ENCODE measurements at places on chromosomes 12 and 14.

GRCh38 chr14:49424436-49425331 lies 161.5 kb downstream of the RPS29 start:
- DNase-seq, result no peak

DNA sequence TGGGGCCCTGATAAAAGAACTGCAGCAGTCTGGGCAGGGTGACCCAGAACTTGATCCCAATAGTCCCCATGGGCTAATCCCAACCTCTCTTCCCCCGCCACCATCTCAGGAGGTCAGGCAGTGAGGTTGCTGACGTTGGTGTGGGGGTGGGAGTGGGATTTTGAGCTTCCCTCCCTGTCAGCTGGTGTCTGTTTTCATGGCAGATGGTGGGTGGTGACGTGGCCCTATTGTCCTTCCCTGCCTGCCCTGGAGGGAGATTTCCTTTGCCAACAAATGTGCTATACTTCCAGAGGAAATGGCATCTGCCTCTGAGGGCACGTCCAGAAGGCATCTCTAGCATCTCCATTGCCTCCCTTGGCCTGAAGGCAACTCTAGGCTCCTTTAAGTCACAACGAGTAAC lies 37.7 kb downstream of the NEUROD4 start:
- DNase-seq, result no peak

- no peak for DNase-seq
Observed at GRCh38 chr12:91176915-91177314, 5.7 kb downstream of the DCN start.

- DNase-seq, result no peak
Observed at GRCh38 chr14:57066463-57066862, 202.2 kb downstream of the EXOC5 start.

- DNase-seq, result no peak
Observed at GRCh38 chr14:93963692-93964091, 12.7 kb downstream of the ASB2 start.

GRCh38 chr14:55238019-55238680 lies 33.1 kb upstream of the FBXO34 start:
- no peak for DNase-seq

DNA sequence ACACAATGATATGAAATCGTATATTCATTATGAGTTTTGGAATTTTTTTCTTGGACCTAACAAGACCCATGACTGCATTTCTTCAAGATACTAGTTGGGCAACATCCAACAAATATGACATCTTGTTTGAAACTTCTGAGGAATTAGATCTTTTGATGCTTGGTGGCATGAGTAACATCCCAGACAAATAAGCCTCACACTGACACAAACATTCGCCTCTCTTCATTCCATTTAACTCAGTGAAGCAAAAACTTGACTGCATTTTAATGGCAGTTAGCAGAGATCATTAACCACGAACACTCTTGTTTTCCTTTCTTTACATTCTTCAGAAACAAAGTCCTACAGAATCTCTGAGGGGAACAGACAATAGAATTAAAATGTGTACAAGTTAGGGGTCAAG lies 758.3 kb downstream of the C12orf50 start:
- no peak for DNase-seq

DNA sequence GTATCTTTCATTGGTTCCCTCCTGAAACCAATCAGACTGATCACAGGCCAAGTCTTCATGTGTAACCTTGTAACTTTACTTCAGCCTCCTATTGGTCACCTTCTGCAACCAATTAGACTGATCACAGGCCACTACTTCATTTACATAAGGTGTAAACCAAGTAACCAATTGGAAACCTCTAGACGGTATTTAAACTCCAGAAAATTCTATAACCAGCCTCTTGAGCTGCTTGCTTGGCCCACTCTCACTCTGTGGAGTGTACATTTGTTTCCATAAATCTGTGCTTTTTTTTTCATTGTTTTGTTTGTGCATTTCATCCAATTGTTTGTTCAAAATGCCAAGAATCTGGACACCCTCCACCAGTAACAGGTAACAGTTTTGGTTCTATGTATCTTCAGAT lies 47.5 kb downstream of the EIF2S3B start:
- DNase-seq, result no peak

DNA sequence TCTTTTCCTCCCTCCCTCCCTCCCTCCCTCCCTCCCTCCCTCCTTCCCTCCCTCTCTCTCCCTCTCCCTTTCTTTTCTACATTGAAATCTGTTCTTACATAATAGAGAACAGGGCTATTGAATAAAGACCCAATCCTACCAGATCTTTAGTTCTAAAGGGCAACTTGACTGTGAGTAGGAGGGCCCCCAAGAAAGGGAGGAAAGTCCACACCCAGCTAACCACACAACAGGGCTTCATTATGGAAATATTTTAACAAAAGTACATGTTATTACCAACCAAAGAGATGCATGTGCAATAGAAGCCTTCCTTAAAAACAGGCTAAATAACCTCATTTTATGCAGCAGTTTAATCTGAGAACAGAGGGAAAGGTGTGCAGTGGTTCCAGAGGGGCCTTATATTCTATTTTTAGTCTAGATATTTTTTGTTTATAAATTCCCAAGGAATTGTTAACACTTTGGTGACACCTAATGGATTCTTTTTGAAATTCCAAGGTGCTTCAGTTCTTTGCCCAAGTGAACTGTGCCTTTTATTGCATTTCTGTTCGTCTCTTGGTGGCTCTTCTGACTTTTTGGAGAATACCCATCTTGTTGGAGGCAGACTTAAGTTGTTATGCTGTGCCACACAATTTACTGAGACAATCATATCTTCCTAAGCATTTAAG lies 63.0 kb downstream of the GNS start:
- no peak for DNase-seq

GRCh38 chr12:18837505-18837904 lies 99.6 kb downstream of the CAPZA3 start:
- DNase-seq, result no peak

GRCh38 chr12:105245291-105245690 lies 9.3 kb upstream of the APPL2 start:
- DNase-seq, result no peak

DNA sequence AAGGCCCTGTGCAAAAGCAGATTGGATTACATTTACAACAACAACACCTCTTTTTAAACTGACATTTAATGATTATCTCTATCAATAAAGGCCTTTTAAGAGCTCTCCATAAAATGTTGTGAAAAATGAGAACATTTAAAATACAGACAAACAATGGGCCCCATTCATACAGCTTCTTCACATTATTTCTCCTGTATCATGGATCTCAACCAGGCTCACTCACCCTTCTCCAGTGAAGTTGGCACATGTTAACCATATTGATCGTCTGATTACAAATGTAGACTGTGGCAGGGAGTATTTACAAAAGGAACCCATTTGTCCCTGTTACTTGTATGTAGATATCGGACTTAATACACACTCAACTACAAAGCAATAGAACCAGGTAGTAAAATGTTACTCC lies 220.2 kb upstream of the BTG1 start:
- no peak for DNase-seq

GRCh38 chr12:11718768-11719253 lies 69.3 kb downstream of the ETV6 start:
- DNase-seq, result no peak

DNA sequence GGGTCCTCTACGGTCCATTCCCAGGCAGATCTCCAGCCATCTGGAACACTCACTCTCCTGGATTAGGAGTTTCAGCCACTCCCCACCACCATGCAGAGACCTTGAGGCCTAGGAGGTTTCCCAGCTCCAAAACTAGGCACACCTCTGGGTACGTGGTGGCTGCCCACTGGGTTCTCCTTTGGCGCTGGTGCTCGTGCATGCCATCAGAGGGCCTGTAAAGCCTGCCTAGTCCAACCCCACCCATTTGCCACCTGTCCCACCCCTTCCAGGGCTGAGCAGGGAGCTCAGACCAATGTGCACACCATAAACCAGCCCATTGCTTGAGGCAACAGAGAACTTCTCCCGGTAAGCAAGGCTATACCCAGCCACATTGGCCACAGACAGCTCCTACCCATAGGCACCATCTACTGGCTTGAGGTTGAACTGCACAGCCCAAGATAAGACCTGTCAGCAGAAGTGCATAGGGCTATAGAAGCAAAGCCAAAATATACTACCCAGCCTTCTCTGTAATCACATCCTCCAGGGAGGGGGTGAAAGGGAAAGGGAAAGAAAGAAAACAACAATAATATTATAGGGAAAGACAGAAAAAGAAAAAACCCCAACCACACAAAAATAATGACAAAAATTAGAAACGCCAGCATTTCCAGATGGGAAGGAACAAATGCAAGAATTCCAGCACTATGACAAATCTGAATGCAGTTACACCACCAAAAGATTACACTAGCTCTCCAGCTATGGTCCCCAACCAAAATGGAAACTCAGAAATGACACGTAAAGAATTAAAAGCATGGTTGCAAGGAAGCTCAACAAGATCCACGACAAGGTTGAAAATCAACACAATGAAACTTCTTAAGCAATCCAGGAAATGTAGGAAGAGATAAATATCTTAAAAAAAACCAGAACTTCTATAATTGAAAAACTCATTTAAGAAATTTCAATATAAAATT lies 111.9 kb upstream of the CCDC175 start:
- DNase-seq, result no peak

- no peak for DNase-seq
Observed at GRCh38 chr12:53659011-53659551, 16.8 kb downstream of the ATP5MC2 start.

GRCh38 chr12:51818566-51819300 lies 29.8 kb downstream of the FIGNL2 start:
- no peak for DNase-seq

- no peak for DNase-seq
Observed at GRCh38 chr12:63396135-63396534, 245.1 kb upstream of the AVPR1A start.

DNA sequence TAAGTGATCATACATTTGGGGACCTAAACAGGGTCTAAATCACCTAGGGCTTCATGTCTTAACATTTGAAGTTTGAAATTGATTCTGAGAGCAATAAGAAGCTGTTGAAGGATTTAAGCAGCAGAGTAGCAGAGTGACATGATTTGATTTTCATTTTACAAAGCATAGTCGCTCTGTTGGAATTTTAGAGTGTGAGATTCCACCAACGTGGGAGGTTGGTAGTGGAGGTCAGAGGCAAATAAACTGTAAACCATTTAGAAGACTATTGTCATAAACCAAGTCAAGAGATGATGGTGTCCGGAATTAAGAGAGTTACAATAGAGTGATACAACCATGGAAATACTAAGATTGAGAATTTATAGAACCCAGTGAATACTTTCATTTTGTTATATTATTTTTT lies 52.7 kb upstream of the ZDHHC17 start:
- DNase-seq, result no peak

DNA sequence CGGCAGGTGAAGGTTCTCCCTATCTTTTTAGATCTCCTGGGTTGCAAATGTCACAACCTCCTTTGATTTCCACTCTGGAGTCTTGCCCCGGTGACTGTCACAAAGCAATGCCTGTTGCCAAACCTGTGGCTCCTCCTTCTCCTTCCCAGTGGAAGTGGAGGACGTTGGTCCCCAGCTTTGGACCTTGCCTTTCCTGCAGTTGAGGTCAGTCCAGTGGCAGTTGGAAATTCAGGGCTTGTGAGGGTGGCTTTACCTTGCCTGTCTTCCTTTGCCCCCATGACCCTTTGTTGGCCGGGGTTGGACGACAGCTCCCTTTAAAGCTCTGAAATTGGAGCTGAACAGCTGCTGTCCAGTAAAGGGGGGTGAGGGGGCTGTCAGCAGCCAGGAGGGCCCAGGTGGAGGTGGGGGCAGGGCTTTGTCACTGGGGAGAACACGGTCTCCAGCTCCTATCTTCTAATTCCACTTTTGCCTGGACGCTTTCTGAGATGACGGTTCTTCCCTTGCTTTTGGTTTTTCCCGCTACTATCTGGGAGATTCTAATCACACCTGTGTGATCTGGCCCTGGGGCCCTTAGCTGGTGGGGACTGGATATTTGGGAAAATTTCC lies 4.1 kb downstream of the TEAD4 start:
- no peak for DNase-seq

GRCh38 chr12:43942379-43942778 lies 106.5 kb downstream of the TMEM117 start:
- no peak for DNase-seq

DNA sequence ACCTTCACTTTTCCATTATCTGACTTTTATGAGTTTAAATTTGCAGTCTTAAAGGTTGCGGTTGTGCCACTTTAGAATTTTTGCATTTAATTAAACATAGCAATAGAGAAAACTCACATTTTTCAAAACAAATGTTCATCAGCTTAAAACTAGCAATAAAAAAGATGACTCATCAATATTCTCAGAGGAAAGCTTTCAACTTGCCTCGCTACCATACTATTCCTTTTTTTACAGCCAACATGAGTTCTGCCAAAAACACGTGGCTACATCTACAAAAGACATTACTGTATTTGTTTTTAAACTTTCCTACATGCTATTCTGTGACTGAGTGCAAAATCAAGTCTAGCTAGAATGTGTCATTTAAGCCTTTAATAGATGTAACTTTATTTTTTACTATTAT lies 497.1 kb downstream of the RPS29 start:
- DNase-seq, result no peak

GRCh38 chr14:31944256-31945073 lies 132.6 kb upstream of the ARHGAP5 start:
- no peak for DNase-seq

DNA sequence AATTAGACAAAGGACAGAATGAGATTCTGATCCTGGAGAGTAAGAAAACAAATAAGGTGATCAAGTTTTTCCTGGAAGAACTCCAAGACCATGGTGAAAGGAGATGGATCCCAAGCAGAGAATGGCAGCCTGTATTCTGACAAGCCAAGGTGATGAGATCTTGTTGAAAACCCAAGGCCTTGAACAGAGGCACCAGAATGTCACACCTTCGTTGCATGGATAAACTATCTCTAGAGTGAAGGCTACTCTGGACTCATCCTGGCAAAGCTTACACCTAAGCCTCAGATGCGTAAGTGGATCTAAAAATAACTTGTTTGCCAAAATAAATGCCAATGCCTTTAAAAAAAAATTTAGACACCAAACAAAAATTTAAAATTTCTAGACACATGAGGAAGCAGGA lies 605.9 kb downstream of the ETNK1 start:
- DNase-seq, result no peak

DNA sequence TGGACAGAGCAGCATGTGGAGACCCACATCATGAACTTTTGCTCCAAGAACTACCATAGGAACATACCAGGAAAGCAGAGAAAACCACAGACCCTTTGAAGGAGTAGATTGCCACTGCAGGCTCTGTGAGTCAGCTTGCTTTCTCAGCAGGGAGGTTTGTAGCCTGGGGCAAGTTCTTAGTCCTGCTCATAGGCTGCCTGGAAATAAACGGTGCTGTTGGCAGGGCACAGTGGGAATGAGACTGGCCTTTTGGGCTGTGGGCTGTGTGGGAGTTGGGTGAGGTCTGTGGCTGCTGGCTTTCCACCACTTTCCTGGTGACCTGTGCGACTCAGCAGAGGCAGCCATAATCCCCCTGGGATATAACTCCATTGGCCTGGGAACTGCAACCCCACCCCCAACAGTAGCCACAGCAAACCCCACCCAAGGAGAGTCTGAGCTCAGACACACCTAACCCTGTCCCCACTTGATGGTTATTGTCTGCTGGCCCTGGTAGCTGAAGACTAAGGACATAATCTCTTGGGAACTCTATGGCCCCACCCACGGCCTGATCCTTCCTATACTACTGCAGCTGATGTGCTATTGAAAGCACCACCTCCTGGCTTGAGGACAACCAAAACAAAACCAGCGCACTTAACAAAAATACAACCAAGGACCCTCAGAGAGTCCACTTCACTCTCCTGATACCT lies 192.1 kb upstream of the GARIN6 start:
- no peak for DNase-seq
